ENCODE measurements at places on chromosomes 3 and 15.

DNA sequence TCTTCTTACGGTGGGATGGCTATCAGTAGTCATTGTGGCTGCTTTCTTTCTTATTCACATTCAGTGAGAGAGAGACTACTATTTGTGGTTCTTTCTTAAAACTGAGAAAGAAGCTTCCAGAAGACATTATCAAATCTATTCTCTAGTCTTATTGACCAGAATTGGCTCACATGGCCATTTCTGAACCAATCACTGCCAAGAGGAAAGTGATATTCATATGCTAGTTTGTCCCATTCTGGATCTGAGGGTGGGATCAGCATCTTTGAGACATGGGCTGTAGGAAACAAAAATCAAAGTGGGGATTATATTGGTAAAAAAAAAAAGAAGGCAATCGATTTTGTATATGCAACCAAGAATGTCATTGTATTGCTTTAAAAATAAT lies 106.4 kb upstream of the RASGRP1 start:
- DNase-seq, result no peak

GRCh38 chr3:47117807-47118364 lies 46.0 kb downstream of the SETD2 start:
- DNase-seq, result no peak

DNA sequence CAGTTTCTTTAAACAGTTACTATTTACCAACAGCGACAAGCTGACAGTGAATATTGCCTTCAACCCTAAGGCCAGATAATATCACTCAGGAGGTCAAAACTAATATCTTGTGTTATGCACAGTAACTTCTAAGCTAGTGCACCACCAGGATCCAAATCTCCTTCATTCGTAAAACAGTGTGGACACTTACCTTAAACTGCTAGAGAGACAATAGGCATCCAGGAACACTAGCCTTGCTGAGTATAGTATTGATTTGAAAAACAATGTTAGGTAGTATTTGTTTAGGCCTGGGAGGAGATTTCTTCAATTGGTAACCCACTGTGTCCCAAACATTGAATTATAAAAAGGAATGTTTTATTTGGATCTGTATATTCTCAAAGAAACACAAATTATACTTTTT lies 707.9 kb upstream of the UBE2E2 start:
- no peak for DNase-seq

DNA sequence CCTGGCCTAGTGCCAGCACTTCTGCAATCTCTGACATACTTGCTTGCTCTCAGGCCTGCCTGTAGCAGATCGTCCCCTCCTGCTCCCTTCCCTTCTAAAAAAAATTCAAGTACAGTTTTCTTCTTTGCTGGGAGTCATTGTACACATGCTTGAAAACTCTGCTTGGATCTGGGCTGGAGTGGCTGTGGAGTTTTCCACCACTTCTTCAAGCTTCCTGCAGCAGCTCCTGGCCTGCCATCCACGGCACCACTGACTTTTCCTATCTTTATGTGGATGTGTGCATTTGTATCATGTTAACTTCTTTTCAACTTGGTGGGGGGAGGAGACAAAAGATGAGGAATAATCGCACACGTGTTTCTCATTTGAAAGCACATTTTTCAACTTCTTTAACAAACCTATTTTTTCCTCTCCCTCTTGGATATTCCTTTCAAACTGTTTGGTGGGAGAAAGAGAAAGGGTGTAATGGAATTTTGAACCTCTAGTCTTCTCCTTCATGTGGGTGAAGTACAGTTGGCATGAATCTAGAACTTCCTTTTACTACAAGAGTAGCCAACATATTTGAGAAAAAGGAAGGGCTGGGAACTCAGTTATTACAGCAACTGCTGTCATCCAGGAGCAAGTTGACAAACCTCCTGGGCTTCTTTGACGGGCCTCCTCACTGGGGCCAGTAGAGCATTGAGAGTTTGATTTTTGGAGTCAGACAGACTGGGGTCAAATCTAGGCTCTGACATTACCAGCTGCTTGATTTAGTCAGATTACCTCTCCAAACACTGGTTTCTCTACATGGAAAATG lies 61.2 kb upstream of the LRTM1 start:
- DNase-seq, result peak; percentile 65

GRCh38 chr3:197369545-197369944 lies 71.1 kb upstream of the DLG1 start:
- peak; percentile 32 for DNase-seq

- DNase-seq, result no peak
Measured at GRCh38 chr15:60416484-60416883, 18.7 kb upstream of the ANXA2 start.

DNA sequence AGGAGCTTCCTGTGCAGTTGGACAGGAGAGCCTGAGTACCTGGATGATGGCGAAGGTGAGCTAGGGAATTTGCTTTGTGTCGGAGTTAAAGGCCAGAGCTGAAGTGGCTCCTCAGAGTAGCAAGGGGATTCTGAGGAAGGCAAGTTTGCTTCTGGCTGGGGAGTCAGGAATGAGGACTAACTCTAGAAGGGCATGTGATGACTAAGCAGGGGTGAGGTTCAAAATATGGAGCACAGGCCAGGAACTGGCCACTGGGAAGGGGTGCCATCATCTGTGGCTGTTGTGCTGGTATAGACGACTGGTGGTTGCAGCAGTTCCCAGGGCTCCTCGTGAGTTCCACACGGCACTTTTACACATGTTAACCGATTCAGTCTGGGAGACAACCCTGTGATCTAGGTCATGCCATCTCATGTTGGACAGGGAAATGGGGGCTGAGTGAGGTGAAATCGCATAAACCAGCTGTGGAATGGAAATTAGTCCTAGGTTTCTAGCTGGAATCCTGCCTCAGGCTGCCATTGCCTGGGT lies 100.8 kb downstream of the EEFSEC start:
- no peak for DNase-seq

DNA sequence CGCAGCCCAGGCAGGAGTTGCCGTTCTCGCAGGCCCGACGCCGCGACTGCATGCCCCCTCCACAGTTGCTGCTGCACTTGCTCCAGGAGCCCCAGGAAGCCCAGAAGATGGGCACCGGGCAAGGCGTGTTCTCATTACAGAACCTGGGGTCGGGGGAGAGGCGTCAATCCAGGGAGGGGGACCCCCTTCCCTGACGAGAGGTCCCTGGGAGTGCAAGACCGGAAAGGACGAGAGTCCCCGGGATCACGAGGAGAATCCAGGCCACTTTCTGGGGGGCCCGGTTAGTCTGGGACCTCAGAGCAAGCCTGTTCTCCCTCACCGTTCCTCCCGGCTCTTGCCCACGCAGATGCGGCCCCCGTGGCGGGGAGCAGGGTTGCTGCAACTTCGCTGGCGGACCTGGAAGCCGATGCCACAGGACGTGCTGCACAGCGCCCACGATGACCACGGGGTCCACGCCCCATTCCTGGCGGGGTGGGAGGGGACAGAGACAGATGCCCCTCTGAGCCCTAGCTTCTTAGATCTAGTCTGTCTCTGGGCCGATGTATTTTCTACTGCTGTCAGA lies 113.9 kb downstream of the SEMA5B start:
- no peak for DNase-seq

GRCh38 chr3:3101660-3102458 lies 8.3 kb downstream of the IL5RA start:
- no peak for DNase-seq
